ENCODE measurements at places on chromosomes 1 and 21.

- no peak for DNase-seq
Observed at GRCh38 chr1:117644696-117645311, 39.0 kb downstream of the TENT5C start.

DNA sequence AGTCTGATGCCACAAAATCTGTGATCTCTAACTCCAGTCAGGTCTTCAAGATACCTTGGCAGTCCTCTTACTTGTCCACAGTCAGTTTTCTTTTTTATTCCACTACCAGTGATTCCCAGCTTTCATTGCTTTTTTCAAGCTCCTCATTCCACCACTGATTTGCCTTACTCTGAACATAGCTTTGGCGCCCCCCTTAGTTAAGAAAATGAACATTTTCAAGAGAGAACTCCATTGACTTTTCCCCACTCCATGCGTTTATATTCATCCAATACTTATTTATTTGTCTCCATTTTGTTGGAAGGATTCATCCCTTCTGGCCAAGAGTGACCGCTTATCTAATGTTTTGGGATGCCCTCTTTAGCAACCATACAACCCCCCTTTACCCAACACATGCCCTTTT, 33.9 kb upstream of the IPO9 start:
- no peak for DNase-seq

DNA sequence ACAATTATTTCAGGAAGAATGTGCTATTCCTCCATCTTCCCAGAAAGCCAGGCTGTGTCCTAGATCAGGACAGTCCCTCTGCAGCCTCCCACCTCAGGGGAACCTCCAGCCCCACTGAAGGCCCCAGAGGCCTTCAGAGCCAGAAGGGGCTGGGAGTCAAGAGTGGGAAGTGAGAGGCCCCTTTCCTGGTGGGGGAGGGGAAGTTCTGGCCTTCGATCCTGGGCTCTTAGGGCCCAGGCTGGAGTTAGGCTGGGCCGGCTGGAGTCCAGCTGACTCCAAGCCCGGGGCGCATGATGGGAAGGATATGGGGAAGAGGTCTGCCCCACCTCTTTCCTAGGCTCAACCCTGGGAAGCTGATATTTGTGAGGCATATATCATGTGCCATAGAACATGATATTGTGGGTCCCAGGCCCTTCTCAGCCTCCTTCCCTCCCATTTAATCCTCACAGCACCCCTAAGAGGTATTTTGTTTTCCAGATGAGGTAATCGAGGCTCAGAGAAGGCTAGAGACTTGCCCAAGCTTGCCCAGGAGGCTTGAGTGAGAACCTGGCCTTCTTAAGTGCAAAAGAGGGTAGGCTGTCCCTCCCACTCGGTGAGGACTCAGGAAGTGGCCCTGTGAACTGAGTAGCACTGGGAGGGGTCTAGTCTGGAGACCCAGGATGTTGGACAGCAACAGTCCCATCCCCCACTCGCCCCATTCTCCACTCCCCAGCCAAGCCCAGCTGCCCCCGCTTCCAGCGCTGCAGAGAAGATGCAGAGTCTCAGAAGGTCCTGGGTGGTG, 18.6 kb upstream of the HSPG2 start:
- no peak for DNase-seq

- no peak for DNase-seq
Observed at GRCh38 chr1:110228381-110228780, 18.3 kb downstream of the KCNC4 start.

GRCh38 chr1:47510282-47510811, 72.5 kb downstream of the FOXD2 start:
- no peak for DNase-seq

DNA sequence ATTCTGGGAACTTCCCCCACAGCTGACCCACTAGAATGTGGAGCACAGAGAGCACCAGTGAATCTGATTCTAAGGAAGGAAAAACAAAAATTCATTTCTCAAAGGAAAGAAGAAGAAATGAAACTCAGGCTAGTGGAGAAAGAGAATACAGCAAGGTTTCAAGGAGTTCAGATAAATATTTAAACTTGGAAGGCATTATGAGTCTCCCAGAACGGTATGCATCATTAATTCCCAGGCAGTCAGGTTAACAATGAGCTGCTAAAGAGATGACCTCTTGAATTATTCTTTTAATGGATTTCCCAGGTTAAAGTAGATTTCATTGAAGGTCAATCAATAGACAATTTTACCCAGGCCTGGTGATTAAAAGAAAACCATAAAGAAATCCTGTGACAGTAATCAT, 103.6 kb upstream of the KAZN start:
- no peak for DNase-seq

GRCh38 chr1:147527941-147528936, 13.1 kb upstream of the BCL9 start:
- no peak for DNase-seq

DNA sequence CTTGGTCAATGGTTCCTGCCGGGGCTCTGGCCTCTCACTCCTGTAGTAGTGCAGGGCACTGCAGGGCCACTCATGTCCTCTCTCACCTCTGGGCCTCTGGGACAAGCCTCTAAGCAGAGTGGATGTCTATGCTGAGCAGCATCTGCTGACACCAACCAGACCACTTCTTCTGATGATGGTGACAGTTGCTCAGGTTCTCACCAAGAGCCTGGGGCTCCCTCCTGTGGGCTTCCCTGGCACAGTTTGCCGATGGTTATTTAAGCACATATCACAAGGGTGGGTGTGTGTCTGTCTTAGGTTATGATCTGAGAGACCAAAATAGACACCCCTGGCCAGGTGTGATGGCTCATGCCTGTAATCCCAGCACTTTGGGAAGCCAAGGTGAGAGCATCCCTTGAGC, 17.4 kb upstream of the GPR137B start:
- DNase-seq: no peak

DNA sequence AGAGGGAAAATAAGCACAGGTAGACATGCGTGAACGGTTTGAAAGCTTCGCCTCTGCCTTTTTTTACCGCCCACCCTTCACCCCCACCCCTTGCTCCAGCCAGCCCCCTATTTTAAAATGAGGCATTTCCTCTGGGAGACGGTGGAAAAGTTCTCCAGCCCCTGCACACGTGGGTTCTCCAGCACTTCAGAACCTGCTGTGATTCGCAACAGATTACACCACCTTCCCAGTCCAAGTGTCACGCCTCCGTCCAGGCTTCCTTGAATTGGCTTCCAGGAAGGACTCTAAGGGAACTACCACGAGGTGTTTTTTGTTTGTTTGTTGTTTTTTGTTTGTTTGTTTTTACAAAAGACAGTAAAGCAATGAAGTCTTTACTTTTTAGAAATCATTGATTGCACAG, 2.6 kb downstream of the LRRC7 start:
- no peak for DNase-seq

DNA sequence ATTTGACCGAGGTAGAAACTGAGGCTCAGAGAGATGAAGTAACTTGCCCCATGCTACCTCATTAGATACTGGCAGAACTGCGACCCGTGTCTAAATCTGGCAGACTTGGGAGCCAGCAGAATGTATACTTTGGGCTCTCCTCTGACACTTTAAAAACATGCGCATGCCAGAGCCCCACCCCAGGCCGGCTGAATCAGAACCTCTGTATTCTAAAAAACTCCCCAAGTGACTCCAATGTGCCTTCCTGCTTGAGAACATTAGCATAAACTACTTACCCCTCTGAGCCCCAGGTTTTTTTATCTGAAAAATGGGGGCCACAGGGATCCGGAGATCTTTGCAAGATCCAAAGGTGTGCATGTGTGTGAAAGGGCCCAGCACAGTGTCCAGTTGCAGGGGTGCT, 344.7 kb upstream of the USP24 start:
- DNase-seq: no peak

DNA sequence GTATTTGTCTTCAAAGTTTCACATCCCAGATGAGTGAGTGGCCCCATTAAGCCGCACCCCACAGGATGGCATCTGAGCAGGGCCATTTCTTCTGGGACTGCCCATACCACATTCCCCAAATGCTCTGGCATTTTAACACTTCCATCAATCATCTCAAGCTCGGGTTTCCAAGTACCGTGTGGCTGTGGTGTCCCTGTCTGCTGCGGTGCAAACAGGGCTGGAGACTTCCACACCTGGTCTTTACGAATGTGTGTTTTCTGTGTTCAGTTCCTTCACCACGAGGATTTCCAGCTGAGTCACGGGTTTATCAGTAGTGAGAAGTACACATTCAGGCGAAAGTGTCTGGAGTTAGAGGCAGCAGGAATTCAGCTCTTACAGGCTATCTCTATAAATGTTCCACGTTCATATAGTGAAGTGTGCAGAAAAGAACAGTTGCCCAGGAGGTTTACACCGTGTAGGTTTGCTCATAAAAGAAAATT, 195.2 kb downstream of the RHOU start:
- DNase-seq: no peak

DNA sequence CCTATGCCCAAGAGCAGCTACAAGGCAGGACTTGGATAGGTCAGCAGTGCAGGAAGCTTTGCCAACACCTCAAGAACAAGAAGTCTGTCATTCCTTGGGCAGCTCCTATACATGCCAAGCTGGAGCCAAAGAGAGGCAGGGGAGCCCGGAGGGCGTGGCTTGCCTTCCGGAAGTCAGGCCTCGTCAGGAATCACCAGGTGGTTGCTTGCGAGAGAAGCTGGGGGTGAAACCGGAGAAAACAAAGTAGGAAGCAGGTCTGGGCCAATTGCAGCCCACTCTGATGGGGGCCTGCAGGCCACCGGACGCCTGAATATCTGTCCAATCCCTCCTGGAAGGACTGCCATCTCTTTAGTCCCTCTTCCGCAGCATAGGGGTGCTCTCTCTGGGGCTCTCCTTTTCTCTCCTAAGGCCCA, 794 bp upstream of the FAM76A start:
- DNase-seq: peak; percentile 55

DNA sequence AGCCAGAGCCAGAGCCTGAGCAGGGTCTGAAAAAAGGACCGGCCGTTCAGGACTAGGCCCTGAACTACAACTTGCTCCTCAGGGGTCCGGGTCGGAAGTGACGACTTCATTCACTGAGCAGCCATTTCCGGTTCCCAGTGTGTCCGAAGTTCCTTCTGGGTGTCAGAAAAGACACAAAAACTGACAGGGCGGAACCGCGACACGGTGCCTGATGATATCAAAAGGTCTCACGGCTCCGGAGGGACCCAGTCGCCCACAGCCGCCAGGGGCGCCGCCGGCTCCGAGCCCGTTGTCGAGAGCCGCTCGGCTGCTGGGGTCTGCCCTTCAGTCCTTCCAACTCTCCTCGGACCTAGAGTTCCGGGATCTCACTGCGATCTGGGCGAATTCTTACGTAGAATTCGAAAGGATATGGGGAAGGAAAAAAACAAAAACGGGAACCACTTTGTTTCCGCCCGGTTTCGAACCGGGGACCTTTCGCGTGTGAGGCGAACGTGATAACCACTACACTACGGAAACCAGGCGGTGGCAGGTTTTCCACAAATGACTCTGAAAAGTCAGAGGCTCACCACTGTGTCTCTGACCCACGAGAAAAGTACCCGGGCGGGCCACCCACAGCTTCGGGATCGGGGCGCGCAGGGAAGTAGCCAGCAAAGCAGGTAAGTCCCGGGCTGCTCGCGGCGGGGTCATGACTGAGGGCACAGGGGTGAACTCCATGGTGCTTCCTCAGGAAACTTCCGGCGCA, 31.8 kb upstream of the CFAP126 start:
- peak; percentile 90 for DNase-seq

DNA sequence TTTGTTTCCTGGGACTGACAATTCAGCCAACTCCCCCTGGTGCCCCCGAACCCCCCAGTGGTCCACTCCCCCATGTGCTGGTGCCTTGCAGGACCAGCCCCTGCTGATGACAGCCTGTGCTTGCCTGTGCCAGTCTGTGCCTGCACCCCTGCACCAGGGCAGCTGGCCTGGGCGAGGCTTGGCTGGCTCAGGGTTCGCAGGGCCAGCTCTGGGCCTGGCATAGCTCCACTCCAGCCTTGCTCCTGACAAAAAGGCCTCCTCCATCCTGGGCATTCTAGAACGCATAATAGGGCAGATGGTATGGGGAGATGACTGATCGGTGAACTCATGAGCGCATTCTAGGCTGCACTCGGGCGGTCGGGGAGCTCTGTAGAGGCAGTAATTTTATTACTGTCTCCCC, 5.4 kb downstream of the CNTN2 start:
- no peak for DNase-seq

GRCh38 chr1:55181666-55182065, 33.5 kb downstream of the USP24 start:
- no peak for DNase-seq

DNA sequence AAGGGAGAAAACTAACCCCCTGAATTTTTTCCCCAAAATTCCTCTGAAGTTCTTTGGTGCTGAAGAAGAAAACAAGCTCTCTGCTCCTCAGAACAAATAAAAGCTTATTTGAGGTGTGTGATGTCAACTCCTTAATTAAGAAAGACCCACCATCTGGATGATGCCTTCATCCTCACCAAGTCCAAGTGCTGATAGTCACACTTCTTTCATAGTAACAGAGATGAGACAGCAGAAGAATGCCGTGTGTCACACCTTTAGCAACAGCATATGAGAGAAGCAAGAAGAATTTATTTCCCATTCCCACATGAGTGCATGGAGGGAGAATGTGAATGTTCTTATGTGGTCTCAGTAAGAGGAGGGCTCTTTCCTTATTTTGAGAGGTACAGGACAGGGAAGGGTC, 91.2 kb downstream of the TGFB2 start:
- DNase-seq: no peak

DNA sequence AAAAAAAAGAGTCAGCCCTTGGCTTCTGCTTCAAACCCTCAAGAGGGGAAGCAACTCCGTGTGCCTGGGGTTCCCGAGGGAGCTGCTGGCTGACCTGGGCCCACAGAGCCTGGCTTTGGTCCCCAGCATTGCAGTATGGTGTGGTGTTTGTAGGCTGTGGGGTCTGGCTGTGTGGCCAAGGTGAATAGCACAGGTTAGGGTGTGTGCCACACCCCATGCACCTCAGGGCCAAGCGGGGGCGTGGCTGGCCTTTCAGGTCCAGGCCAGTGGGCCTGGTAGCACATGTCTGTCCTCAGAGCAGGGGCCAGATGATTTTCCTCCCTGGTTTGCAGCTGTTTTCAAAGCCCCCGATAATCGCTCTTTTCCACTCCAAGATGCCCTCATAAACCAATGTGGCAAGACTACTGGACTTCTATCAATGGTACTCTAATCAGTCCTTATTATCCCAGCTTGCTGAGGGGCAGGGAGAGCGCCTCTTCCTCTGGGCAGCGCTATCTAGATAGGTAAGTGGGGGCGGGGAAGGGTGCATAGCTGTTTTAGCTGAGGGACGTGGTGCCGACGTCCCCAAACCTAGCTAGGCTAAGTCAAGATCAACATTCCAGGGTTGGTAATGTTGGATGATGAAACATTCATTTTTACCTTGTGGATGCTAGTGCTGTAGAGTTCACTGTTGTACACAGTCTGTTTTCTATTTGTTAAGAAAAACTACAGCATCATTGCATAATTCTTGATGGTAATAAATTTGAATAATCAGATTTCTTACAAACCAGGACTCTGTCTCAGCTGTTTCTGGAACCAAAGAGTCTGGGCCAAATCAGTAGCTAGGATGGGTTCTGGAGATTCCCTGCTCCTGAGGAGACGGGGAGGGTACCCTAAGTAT, 26.8 kb upstream of the KDM4A start:
- DNase-seq: no peak

- no peak for DNase-seq
Observed at GRCh38 chr1:10195570-10195969, 14.8 kb upstream of the KIF1B start.

Measured in Peyer's patch (tissue), 4 donors.